Liver (tissue), 10 donors: ENCODE measurements at places on chromosomes 11 and 22. TPM values are rescaled to one million over a fixed set of nuclear protein-coding genes. Genes with fewer than 3 reads are reported as not detected.

GRCh38 chr11:129119036-129119435 is 73.1 kb downstream of the ARHGAP32 start:
- DNase-seq: no peak

GRCh38 chr11:126405374-126405773 is 49.9 kb downstream of the ST3GAL4 start:
- no peak for DNase-seq

DNA sequence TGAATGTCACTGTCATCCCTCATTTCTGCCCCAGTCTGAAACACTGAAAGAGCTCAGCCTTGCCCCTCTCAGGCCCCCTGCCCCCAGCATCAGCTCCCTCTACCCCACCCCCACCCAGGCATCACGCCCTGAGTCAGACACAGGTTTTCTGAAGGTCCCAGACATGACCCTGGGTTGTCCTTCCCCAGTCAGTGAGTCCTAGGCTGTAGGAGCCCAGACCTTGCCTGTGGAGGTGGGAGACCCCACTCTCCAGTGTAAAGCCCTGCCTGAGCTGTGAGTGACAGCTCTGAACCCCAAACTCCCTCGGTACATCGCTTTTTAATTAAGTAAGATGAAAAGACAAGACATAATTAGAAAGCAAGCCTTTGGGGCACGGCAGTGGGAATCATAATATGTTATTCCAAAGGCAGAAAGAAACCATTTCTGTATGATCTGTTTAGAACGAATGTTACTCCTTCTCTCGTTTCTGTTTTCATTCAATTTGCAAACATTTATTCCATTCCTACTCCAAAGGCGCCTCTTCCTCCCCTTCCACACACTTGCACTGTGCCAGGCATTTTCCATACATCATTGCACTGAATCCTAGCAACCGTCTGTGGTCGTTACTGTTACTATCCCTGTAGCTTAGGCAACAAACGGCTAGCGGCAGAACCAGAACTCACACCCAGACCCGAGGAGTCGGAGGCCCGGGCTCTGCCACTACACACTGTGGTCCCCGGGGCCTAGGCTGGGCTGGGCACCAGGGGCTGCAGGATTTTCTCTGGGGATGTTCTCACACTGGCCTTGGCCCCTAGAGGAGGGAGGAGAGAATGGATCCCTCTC is 63.4 kb downstream of the CD6 start:
- no peak for DNase-seq

Gene TPH1
- 0.19 TPM for total RNA-seq

Gene SYT8
- 0.28 TPM for total RNA-seq

Gene P2RY2
- total RNA-seq: 3.7 TPM

Gene MAJIN
- not detected for total RNA-seq

Gene FDXACB1
- total RNA-seq: 2.3 TPM

Gene ANKK1
- total RNA-seq: 0.08 TPM
